ENCODE measurements at places on chromosomes 7 and 10.

GRCh38 chr10:123958241-123958640 is 66.6 kb upstream of the CPXM2 start:
- no peak for DNase-seq

DNA sequence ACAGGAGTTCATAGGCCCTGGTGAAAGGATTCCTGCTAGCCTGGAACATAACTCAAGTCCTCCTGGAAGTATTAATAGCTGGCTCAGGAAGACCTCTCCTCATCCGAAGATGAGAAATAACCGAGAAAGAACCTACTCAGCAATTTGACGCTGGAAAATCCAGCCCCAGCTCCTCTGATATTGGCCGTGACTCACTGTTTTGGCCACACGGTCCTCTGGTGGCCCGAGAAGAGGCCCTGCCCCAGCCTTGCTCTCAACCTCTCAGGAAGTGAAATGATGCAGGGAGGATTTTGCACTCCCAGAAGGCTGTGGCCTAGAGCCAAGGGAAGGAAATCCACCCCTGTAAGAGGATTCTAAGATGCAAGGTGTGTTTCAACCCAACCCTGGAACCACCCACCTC is 121.6 kb downstream of the MTPAP start:
- no peak for DNase-seq

- no peak for DNase-seq
Observed at GRCh38 chr7:132004529-132004928, 448.1 kb upstream of the PODXL start.

GRCh38 chr7:142939226-142939910 is at the start of gene LLCFC1:
TSS of gene LLCFC1 (plus strand) at chr7:142939484. CDS start at chr7:142939622, 138 bp downstream.
- DNase-seq = no peak

DNA sequence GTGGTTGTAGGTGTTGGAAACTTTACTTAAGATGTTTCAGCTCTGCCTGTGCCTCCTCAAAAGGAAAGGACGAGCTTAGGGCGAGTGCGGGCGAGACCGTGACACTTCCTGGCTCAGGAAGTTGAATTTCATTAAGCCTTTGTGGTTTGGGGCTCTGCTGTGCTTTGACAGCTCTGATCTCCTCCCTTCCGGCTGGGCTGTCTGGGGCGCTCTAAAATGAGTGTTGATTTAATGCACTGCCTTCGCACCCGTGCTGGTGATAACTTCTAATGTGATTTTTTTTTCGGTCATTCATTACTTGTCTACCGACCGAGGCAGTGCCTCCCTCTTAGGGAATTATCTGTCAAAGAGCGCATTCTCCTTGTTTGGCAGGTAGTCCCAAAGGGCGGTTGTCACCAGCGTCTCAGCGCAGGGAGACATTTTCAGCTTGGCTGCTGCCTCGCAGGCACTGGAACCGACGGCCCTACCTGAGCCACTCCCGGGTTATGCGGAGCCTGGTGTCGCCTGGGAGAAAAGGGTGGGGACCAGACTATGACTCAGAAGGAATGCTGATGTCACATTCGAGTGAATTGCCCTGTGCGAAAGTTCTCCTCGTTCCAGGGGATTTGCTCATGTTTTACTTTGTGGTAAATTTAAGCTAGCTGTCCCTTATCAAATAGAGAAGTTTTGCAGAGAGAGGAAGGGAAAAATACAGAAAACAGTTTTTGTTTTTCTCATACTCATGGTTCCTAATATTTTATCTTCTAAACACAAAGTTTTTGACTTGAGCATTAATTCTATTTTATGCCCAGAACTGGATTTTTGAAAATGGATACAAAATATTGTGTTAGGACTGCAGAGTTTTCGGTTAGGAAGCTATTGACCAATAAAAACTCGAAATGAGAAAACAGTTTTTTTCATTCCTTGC is 920 bp downstream of the TES start:
- DNase-seq = peak; percentile 93

GRCh38 chr7:150358433-150358832 is 10.2 kb upstream of the REPIN1 start:
- DNase-seq = no peak

DNA sequence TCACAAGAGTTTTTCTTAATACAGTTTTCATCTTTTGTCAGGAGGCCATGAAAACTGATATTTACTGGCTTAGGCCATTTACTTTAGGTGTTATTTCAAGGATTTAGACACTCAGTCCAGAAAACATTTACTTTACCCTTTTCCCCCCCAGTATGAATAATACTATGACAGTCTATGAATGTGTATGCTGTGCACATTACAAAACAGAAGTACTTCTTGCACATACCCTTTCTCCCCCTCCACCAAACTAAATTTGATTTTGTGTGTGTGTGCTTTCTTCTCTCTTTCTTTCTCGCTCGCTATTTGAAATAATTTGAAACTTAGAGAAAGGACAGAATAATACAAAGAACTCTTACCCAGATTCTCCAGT is 41.3 kb downstream of the RBM33 start:
- DNase-seq = no peak

DNA sequence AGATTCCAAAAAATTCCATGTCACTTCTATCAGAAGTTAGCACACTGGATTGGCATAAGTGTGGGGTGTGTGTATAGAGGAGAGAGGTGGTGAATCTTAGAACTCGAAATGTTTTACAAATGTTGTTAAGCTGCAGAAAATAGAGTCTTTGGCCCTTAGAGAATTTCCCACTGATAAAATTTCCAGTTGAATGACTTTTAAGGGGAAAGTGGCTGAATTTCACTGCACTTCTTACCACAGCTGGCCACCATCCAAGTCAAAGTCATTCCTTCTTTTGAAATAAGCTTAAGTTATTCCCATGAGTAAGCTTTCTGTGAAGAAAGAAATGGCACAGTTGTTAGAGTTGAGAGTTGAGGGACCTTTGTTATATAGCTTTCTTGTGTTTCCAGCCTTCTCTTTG is 13.9 kb downstream of the VCL start:
- DNase-seq = peak; percentile 89

GRCh38 chr10:43317422-43317821 is 50.6 kb upstream of the RASGEF1A start:
- no peak for DNase-seq

DNA sequence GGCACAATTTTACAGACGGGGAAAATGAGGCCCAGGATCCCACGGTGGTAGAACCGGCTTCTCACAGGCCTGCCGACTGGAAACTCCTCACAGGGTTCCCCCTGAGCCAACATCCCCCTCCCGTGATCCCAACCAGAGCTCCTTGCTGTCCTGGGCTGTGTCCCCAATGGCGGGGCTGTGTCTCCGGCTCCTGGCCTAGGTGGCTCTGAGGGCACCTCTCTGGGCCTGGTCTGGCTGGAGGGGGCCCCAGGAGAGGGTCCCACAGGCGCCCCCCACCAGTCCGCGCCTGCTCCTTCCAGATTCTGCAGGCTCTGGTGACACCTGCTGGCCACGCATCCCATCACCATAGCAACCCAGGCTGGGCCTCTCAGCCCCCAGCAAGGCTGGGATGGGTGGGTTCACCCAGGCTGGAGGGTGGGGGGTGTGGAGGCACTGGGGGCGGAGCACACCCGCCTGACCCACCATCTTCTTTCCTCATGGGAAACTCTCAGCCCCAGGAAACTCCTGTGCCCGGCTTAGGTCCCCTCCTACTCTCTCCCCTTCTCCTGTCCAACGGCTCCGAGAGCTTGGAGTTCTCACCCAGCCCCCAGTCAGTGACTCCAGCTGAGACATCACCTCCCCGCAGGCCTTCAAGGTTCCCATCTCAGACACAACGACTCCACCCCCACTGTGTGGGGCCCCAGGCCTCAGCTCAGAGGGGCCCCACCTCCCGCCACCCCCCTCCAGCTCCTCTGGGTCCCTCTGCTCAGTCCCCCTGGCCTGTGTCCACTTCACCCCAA is 27.1 kb upstream of the TNRC18 start:
- peak; percentile 18 for DNase-seq

- DNase-seq = no peak
Observed at GRCh38 chr7:15508258-15508657, 53.6 kb downstream of the AGMO start.

- no peak for DNase-seq
Observed at GRCh38 chr7:81903115-81903514, 133.3 kb upstream of the HGF start.

- no peak for DNase-seq
Observed at GRCh38 chr7:150855476-150856302, 3.4 kb downstream of the AOC1 start.

DNA sequence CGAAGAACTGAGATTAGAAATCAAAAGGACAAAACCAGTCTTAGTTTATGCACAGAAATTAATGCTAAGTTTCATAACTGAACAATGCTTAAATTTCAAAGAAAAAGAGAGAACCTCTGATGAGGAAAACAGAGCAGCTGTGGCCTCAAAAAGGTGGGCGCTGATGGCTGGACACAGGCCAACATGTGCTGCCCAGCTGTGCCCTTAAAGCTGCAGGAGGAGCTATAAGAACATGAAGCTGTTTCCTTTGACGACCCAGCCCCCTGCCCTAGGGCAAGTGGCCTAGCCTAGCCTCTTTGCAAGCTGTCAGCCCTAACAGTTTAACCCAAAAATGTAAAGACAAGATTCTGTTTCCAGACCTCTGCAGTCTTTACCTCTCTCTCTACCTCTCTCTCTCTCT is 107.7 kb downstream of the GRID1 start:
- no peak for DNase-seq

DNA sequence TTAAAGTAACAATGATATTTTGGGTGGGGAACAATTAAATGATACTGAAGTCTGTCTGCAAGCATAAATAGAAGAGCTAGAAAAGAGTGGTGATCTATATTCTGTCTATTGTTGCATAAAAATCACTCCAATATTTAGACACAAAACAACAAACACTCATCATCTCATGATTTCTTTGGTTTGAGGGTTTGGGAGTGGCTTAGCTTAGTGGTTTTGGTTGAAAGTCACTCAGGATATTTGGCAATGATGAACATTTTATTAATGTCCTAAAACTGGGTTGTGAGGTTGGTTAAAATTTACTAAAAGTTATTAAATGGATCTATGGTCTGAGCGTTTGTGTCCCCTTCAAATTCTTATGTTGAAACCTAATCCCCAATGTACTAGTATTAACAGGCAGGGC is 54.7 kb upstream of the EGFR start:
- no peak for DNase-seq

DNA sequence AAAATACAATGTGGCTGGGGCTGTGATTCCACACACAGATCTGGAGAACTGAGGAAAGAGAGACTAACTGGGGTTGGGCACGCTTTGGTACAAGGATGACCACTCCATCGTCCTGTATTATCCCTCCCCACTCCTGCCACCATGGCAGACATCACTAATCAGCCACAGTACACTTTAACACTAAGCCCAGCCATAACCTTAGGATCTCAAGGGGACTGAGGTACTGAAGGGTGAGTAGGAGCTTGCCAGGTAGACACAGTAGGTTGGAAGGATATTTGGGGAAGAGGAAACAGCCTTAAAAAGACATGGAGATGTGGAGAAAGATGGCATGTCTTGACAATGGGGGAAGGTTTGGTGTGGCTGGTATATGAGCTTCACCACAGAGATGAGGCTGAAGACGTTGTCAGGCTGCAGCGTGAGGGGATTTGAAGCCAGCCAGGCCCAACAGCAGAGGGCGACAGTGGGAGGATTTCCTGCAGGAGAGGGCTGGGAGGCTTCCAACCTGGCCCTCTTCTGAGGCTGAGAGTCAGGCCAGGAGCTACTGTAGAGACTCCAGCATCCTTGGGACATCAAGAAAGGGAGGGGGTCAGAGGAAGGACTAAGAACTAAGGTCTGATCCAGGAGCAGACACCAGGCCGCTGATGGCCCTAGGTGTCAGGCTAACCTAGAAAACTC is 58.6 kb upstream of the COL13A1 start:
- peak; percentile 50 for DNase-seq

- peak; percentile 87 for DNase-seq
Observed at GRCh38 chr7:1175967-1176851, 16.2 kb upstream of the ZFAND2A start.

- no peak for DNase-seq
Observed at GRCh38 chr10:76631884-76632766, 1005.5 kb downstream of the KCNMA1 start.

GRCh38 chr10:110893559-110894179 is 21.9 kb downstream of the PDCD4 start:
- peak; percentile 86 for DNase-seq

DNA sequence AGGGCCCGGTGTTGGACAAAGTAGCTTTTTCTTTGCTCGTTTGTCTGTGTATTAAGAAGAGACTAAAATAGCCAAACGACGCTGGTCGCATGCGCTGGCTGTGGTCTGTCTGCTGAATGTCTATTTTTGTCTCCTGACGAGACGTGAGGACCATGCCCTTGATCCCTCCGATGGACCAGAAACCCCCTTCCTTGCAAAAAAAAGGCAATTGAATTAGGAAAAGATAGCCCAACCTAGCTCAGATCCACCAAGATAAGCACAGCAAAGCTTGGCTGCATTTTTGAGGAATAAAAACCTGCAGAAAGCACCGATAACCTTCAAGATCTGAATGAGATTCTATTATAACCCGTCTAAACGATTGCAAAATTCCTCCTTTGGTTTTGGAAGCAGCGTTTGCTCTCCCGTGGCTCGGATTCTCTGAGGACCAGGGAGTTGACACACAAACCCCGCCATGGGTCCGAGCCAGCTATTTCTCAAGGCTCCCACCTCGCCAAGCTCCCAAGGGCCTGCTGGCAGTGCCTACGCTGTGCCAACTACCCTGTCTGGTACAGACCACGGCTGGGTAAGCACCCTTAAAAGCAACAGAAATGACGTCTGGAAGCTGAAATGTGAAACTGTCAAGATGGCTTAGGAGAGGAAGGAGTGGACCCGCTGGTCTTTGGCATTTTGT is 17.7 kb upstream of the TTYH3 start:
- no peak for DNase-seq

- DNase-seq = no peak
Observed at GRCh38 chr7:104946338-104946737, 67.7 kb upstream of the KMT2E start.

DNA sequence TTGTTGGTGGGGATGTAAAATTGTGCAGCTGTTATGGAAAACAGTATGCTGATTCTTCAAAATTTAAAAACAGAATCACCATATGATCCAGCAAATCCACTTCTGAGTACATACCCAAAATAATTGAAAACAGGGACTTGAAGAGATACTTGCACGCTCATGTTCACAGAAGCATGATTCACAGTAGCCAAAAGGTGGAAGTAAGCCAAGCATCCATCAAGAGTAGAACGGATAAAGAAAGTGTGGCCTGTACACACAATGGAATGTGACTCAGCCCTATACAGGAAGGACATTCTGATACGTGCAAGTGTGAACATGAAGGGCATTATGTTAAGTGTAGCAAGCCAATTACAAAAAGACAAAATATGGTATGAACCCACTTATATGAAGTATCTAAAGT is 696.7 kb upstream of the CELF2 start:
- DNase-seq = no peak

DNA sequence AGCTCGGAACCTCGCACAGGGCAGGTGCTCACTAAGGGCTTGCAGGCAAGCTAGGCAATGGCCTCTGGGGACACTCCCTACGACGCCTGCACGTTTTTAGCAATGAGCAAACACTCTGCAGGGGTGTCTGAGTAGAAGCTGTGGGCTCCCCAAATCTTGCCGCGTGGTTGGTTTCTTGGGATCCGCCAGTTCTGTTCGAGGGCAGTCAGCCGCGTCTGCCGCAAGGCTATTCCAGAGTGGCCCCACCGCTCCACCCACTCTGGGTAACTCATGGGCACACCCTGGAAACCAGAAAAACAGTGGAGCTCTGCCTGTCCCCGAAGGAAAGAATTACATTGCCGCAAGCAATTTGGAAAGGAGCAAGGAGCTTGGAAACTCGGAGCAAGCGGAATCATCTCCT is 189.3 kb upstream of the LYZL2 start:
- DNase-seq = no peak

Measured in OCI-M1 (cell line).